ENCODE measurements at places on chromosomes 3 and 15.

GRCh38 chr3:142450881-142451280 lies 3.0 kb upstream of the XRN1 start:
- DNase-seq, result no peak

DNA sequence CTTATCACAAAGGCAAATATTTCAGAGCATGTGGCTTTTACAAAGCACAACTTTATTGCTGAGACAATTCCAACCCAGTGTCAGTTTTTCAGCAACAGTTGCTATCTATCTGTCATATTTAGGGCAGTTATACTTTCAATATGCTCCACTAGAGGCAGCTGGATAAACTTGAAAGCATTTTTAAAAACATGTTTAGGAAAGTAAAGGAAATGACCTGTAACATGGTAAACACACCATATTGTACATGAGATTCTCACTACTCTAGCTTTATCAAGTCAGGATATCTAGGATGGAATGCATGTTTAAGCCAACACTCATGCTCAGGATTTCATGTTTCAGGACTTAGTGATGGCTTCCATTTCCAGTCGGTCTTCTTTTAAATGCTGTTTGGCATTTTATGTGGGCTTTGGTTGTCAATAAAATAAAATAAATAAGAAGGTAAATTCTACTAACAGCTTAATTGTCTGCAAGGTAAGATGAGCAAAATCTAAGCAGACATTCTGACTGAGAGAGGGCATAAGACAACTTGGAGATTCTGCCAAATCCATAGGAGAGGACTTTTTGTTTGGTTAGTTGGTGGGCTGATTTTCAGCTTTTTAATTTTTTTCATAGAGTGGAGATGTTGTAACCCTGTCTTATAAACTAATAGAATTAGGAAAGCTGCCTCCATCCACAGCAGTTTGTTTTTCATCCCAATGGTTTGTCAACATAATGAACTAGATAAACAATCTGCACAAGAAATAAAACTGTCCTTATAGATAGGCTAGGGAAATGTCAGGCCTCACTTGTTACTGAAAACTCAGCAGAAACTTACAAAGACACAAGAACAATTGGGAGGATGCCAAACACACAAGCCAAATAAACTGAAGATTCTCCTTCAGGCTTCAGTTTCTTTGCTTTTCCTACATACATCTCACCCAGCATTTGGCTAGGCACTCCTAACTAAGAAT lies 63.4 kb upstream of the CPB1 start:
- no peak for DNase-seq

DNA sequence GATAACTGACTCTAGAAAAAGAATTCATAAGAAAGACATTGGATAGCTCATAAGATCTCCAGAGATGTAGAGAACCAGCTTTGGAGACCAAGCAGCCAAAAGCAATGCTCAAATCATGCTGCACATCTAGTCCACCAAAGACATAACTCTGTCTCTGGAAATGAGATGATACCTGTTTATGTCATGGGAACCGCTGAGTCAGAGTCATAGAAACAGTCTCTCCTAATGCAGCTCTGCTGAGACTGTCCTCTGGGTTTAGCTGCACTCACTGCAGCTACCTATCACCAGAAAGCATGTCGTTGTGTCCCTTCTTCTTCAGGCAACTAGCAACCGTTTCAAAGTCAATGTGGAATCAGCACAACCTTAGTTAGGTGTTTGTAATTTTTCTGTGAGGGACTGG lies 218.5 kb upstream of the ROBO1 start:
- DNase-seq, result no peak

- DNase-seq, result no peak
Observed at GRCh38 chr3:11480663-11481298, 162.9 kb downstream of the VGLL4 start.

DNA sequence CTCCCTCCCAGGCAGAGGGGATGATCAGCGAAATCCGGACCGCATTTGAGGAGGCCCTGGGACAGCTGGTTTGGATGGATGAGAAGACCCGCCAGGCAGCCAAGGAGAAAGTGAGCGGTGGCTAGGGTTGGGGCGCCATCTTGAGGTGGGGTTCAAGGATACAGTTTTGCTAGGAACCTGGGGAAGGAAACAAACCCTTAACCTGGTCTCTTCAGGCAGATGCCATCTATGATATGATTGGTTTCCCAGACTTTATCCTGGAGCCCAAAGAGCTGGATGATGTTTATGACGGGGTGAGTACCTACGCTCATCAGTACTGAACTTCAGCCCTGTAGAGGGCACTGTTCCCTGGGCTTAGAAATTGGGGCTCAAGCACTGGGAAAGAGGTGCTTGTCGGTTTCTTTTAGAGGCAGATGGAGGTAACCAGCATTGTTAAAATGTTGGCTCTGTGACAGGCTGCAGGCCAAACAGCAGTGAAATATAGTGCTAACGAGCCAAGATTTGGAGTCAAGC lies 9.6 kb upstream of the PSMD2 start:
- no peak for DNase-seq

- DNase-seq, result no peak
Observed at GRCh38 chr3:123757281-123757940, 126.7 kb downstream of the MYLK start.

DNA sequence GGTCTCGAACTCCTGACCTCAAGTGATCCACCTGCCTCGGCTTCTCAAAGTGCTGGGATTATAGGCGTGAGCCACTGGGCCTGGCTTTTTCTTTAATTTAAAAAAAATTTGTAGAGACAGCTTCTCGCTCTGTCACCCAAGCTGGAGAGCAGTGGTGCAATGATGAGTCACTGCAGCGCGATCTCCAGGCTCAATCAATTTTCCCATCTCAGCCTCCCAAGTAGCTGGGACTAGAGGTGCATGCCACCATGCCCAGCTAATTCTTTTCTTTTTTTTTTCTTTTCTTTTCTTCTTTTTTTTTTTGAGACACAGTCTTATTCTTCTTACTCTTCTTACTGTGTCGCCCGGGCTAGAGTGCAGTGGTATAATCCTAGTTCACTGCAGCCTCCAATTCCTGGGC lies 19.8 kb downstream of the TUBGCP4 start:
- DNase-seq, result no peak

DNA sequence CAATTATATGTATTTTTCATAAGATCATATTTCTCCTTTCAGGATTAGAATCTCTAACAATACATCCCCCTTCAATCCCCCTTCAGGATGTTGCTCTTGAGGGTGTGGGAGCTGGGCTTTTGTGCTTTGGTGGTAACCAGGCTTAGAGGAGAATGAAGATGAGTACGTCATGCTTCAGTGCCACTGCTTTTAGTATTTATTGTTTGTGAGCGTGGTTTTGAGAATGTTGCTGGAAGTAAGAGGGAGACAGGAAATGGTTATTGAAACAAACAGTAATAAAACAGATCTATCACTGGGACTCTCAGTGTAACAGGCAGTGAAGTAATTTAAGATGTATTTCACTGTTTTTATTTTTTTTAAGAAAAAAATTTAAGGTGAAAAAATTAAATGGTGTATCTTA lies 35.3 kb downstream of the GBE1 start:
- no peak for DNase-seq

DNA sequence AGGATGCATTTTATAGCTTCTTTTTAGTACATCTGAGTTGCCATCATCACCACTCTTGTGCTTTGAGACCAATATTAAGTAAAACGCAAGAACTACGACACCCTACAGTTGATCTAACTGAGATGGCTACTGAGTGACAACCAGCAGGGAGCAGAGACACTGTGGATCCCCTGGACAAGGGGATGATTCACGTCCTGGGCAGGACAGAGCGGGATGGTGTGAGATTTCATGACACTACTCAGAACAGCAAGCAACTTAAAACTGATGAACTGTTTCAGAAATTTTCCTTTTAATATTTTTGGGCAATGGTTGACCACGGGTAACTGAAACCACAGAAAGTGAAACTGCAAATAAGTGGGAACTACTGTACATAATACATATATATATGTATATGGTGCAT lies 299.2 kb downstream of the ADAMTS17 start:
- no peak for DNase-seq

DNA sequence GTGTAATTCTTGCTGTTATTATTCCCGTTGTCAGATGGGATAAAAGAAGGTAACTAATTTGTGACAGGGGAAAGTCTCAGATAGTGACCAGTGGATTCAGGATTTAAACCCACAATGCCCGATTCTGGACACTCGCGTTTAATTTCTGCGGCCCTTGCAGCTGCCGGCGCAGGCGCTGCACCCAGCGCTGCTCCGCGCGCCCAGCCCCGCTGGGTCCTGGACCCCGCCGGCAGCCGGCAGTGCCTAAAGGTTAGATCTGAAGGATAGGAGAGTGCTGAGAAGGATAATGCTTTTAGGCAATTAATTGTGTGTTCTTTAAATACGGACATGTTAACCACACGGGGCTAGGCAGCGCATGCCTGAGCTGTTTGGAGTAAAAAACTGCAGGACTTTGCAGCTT lies 3.6 kb upstream of the MKRN3 start:
- no peak for DNase-seq

- DNase-seq, result no peak
Observed at GRCh38 chr3:36457667-36458066, 77.4 kb downstream of the STAC start.

DNA sequence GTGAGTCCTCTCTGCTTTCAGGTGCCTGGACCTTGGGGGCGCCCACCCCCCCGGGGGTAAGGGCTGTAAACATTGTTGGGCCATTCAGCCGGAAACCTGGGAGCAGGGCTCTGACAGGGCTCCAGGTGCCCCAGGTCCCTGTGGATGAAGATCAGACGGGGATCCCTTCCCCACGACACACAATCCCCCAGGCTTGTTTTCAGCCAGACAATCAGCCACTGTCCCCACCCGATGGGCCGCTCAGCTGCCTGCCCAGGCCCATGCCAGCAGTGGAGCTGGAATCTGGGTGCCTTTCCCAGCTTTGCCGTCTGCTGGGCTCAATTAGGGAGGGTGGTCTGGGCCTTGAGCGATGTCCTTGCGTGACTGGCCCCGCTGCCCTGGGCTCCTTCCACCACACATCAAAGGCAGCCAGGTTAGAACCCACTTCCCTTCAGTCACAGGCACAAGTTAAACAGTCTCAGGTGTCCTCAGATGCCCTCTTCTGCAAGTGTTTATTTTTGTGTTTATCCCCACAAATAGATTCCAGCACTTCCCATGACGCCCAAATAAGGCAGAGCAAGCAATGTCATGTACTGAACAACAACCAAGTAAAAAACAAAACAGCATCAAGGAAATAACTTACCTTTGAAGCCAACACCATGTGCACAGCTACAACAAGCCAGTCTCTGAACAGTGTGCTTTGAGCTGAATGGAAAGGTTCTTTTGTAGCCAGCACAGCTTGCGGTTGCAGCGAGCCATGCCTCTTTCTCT lies 77.0 kb upstream of the ALDH1A3 start:
- no peak for DNase-seq

DNA sequence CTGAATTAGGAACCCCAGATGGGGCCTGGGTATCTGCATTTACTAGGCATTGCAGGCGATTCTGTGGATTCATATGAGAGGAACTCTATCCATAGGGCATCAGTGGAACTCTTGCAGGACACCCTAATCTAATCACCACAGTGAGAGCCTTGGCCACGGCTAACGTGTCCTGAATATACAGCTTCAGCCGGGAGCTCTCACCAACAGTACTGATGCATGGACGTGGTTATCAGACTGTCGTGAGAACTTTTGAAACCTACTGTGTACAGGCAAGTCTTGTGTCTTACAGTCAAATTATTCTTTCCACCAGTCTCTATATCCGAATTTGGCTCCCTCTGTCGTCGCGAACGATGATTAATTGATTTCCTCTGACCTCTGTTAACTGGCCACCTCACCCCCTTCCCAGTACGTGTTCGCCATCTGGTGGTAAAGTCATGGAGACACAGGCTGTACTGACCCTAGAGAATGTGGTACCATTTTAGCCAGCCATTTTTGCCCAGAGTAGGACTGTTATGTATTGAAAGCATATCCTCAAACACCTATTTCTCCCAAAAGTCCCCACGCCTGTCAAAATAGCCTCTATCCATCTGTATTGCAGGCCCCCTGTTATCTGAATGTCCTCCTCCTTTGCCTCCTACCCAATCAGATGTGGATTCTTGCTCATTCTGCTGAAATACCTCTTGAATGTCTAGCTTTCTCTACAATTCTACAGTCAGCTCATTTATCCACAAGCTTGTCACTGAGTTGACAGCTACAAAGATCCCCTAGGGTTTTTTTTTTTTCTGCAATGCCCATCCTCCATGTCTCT lies 39.7 kb downstream of the GLDN start:
- DNase-seq, result peak; percentile 67

- no peak for DNase-seq
Observed at GRCh38 chr3:12798559-12799179, 2.2 kb downstream of the CAND2 start.

DNA sequence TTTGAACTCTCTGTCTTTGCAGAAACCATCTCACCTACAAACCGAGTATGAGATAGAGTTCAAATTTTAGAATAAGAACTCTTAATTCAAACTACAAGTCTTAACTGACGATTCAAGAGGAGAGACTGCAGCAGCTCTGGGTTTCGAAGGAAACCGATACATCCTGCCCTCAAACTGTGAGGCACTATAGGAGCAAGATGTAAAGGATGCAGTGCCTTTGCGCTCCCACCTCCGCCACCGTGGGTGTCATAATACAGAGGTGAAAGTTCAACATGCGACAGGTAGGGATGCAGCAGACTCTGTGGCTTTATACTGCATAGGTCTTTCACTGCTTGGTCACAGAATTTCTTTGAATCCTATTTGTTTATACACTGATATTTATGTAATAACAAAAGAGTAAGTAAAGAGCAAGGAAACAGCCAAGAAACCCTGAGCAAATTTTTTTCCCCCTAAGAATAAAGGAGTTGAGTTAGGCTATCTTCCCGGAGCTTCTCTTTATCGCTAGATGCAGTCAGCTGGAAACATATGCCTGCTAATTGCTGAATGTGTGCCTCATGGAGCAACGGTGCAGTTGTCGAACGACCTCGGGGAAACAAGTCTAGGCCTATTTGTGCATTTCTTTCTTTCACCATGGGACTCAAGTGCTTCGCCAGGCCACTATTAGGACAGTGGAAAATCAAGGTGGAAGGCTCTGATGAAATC lies 1097.6 kb upstream of the CFAP20DC start:
- DNase-seq, result no peak

- DNase-seq, result no peak
Observed at GRCh38 chr3:77935418-77935817, 895.5 kb downstream of the ROBO2 start.

- DNase-seq, result no peak
Observed at GRCh38 chr3:12869035-12869621, 27.8 kb upstream of the RPL32 start.

- no peak for DNase-seq
Observed at GRCh38 chr3:187999821-188000220, 154.1 kb upstream of the LPP start.

DNA sequence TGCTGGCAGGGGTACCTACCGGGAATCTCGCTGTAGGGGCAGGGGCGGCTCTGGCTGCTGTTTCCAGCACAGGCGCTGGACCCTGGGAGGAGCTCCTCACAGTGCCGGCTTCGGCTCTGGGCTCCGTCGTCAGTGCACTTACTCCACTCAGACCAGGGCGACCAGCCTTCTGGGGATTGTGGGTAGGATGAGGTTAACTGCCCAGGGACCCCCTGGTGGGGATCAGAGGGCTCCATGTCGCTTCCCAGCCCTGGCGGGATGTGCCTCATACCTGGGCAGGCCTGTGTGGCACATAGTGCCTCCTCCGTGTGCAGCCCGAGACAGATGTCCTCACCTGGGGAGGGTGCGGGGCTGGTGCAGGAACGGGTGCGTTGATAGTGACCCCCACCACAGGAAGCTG lies 115.7 kb downstream of the SEMA5B start:
- no peak for DNase-seq
